Activated T-helper 1 cell treated with anti-CD3 and anti-CD28 coated beads, Interleukin-12 subunit alpha, Interleukin-12 subunit beta, Interleukin-2, Interleukin-4 antibody, amounts not matched to agents 30 ng/mL and 10 ng/mL and 1 ng/mL, durations not matched to agents 14 hours and 24 hours and 36 hours (primary cell): ENCODE measurements at places on chromosomes 11 and 22.

DNA sequence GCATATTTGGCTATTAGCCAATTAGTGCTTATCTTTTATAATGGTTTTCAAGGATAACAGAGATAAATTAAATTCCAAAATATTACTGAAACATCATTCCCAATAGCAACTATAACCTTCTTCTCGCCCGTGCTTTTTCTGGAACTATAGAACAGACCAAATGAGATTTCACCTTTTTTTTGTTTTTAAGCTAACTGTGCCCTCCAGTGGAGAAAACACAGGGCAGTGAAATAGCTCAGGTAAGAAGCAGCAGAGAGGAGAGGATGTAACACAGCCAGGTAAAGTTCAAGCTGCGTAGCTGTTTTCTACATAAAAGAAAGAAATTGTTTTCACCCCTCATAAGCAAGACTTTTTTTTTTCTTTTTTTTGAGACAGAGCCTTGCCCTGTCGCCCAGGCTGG is 28.2 kb downstream of the HSD17B12 start:
- DNase-seq: no peak

DNA sequence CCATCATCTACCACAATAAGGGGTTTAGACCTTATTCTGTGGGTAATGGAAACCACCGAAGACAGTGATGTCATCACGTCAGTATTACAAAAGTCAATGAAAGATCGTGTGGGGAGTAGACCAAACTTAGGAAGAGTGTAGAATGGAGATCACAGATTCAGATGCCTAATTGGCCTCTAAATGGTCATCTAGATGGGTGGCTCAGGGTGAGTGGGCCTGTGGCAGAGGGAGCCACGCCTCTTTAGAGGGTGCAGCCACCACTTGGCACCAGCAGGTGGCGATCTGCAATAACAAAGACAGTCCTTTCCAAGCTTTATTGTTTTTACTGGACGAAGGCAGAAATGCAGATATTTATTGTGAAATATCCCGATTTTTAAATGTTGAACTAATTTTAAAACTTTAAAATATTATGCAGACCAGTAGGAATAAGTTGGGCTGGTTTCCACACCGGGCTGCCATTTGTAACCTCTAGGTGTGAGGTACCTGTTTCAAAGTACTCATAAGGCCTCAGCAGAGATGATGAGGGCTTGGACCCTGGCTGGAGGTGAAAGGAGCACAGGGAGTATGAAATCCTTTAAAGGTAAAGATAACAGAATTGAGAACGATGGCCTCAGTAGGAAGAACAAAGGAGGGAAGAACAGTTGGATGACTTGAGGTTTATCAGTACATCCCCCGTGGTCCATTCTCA is 222.0 kb downstream of the DBX1 start:
- no peak for DNase-seq

- DNase-seq: no peak
Measured at GRCh38 chr11:17066691-17067090, 10.8 kb downstream of the RPS13 start.

DNA sequence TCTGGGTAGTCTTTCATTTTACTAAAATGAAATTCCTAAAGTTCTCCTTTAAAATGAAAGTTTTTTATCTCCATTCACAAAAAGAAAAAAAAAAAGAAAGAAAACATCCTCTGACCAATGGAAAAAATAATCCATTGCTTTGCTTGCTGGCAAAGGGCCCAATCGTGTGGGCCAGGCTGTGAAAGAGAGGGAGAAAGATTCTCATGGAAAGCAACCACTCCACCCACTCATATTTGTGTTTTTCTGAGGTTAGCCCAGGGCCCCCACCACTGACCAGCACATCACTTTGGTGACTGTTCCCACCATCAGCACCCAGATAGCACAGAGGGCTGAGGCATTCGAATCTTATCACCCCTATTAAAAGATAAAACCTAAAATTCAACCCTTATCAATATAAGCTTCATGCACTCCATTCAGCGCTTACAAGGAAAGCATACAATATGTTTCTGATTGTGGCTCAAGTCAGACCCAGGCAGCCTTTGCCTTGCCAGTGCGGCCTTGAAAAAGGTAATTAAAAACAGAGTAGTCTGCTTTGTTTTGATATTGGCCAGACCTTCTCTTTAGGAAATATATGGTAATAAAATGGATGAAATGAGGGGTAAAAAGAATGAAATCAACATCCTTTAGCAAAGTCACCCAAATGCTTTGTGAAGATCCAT is 192.8 kb downstream of the ETS1 start:
- DNase-seq: no peak

DNA sequence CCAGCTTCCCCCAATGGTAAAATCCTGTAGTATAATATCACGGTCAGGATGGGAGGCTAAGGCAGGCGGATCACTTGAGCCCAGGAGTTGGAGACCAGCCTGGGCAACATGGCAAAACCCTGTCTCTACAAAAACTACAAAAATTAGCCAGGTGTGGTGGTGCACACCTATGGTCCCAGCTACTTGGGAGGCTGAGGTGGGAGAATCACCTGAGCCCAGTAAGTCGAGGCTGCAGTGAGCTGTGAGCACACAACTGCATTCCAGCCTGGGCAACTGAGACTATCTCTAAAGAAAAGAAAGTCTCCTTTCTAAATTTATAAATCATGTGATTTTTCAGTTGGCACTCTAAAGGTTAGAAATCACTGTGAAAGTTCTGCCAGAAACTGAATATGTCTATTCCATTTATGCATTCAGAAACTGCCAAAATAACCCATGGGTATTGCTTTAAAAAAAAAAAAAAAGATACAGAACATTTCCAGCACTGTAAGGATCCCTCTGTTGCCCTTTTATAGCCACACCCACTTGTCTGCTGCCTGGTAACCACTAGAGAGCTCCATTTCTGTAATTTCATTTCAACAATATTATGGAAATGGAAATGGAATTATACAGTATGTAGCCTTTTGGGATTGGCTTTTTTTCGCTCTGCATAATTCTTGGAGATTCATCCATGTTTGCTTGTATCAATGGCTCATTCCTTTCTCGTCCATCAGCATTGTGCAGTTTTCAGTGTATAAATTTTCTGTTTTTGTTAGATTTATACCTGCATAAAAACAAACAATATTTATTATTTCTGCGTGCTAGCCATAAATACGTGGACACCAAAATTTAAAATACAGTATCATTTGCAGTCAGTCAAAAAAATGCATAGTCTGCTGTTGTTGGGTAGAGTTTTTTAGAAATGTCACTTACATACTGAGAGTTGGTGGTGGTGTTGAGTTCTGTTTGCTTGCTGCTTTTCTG is 9.4 kb downstream of the CDC45 start:
- no peak for DNase-seq

GRCh38 chr11:126232683-126233082 is 21.1 kb downstream of the FAM118B start:
- no peak for DNase-seq

GRCh38 chr11:131683131-131683530 is 312.7 kb downstream of the NTM start:
- no peak for DNase-seq

GRCh38 chr11:117668321-117668751 is 128.7 kb downstream of the DSCAML1 start:
- no peak for DNase-seq

DNA sequence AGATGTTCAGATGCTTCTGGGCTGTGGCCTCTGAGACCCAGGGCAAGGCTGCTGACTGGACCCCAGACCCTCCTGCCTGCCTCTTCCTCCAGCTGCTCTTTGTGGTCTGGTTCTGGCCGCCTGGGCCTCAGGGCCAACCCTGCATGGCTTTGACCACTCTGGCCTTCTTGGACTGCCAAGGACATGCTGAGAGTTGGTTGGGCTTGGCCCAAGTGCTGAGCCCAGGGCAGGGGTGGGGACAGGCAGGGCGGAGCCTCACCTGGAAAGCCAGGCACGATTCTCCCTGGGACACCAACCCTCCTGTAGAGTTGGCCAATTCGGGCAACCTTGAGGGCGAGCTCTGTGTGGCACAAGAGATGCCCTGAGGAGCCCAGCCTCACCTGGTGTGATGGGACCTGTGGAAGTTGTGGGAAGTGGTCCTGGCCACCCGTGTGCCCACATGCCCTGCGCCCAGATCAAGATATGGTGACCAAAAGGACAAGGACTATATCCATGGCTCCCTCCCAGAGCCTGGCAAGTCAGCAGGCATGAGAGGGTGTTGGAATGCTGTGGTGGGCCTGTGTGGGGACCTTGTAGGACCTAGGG is 11.6 kb downstream of the TANGO2 start:
- DNase-seq: no peak

DNA sequence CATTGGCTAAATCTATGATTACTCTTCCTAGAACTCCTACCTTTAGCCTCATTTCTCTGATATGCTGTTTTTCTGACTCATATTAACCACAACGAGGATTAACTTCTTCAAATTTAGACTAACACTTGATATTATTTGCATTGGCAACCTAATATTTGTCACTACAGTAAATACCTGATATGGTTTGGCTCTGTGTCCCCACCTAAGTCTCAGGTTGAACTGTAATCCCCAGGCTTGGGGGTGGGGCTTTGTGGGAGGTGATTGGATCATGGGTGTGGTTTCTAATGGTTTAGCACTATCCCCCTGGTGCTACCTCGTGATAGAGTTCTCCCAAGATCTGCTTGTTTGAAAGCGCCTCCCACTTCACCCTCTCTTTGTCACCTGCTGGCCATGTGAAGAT is 17.1 kb upstream of the MED17 start:
- DNase-seq: no peak

DNA sequence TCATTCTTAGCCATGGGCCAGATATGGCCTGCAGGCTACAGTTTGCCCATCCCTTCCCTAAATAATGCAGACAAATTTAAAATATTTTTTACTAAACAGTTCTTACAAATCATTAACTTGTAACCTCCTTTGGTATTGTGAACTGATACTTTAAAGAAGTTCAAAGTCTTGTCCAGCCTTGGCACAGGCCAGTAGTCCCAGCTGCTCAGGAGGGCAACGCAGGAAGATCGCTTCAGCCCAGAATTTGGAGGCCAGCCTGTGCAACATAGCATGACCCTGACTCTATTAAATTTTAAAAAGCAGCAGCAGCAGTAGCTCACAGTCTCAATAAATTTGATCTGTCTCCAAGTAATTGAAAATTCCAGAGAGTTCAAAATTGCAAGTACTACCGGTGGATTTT is 83.7 kb upstream of the ARHGAP32 start:
- DNase-seq: no peak

DNA sequence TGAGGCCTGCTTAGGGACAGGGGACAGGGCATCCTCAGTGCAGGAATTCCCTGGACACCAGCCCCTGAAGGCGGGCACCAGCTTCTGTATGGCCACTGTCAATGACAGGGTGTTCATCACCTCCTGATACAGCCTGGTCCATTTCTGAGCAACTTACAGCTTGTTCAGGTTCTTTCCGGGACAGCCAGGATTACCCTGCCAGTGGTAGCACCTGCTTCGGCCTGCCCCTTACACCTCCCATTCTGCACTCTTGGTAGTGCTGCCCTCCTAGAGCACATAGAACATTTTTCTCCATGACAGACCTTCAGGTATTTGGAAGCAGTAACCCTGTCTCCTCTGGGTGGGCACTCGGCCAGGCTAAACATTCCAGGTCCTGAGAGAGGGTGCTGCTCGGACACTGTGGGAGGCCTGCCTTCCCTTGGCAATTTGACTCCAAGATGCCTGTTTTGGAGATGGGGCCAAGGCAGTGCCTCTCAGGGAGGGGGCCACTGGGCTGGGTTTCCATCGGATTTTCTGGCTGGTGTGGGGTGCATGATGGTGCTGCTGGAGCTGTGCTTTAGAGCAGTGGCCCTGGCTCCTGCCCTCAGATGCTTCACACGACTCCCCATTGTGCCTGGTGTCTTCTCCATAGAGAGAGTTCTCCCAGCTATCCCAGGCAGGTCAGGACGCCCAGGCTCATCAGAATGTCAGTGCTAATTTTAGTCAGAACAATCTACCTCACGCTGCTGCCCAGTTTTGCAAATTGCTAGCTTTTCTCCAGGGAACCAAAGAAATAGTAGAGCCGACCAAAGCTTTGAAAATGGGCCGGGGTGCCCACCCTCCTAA is 1.2 kb downstream of the GAL3ST3 start:
- no peak for DNase-seq

DNA sequence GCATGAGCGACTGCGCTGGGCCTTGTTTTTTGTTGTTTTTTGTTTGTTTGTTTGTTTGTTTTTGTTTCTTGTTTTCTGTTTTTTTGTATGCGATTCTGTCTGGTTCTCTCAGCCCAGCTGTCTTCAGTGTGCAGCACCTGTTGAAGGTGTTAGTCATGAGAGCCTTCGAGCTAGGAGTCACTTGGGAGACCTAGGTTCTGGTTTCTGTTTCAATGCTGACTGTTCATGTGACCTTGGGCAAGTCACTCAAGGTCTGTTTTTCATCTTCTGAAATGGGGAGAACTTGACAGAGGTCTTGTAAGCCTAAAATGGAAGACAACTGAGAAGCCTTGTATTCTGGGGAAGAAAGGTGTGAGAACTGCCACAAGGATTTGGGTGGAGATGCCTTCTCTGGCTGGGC is 1.8 kb downstream of the DCPS start:
- DNase-seq: no peak

DNA sequence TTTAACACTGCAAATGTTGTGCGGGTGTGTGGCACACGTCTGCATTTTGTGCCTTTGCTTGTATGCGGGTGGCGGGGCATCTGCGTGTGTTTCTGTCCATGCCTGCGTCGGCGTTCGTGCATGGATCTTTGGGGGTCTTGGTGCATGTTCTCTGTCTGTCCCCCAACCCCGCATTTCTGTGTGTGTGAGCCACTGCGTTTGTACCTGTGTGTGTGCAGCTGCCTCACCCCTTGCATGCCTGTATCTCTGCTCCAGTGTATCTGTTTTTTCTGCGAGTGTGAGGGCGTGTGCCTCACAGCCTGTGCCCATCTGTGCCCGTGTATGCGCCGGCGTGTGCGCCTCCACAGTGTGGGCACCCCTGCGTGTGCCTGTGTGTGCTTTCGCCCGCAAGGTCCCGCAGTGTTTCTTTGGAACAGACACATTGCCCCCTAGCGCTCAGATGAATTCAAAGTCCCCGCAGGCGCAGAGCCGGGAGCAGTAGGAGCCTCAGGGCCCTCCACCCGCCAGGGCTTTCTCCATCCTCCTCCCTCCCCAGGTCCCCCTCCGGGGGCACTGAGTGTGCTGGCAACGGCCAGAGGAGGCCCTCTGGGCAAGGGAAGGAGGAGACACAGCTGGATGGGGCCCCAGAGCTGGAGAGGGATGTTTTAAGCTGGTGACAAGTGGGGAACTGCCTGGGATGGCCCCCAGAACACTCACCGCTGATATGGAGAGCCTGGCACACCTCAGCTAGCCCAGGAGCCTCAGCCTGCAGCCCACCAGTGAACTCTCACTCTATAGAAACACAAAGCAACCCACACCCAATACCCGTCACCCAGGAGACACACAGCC is 3.1 kb upstream of the MN1 start:
- peak; percentile 14 for DNase-seq

DNA sequence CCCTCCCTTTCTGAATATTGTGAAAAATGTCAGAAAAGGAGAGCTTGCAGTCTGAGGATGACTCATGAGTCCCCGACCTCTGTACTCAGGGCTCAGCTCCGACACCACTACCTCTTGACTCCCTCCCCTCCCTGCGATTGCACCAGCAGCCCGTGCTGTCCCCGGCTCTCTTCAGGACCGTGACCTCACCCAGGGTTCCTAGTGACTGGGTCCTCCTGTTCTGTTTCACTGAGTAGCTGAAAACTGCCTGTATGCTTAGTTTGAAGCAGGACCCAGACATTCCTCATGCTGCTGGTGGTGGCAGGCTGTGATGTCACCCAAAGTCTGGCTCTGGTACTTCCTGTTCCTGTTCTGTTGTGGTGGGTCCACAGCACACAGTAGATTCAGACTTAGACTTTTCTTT is 11.7 kb downstream of the PHRF1 start:
- peak; percentile 60 for DNase-seq

GRCh38 chr11:74992852-74993251 is 4.1 kb downstream of the NEU3 start:
- no peak for DNase-seq
